ENCODE measurements at places on chromosomes 7 and 10.

- DNase-seq: no peak
Measured at GRCh38 chr10:19833170-19833824, 17.1 kb downstream of the PLXDC2 start.

DNA sequence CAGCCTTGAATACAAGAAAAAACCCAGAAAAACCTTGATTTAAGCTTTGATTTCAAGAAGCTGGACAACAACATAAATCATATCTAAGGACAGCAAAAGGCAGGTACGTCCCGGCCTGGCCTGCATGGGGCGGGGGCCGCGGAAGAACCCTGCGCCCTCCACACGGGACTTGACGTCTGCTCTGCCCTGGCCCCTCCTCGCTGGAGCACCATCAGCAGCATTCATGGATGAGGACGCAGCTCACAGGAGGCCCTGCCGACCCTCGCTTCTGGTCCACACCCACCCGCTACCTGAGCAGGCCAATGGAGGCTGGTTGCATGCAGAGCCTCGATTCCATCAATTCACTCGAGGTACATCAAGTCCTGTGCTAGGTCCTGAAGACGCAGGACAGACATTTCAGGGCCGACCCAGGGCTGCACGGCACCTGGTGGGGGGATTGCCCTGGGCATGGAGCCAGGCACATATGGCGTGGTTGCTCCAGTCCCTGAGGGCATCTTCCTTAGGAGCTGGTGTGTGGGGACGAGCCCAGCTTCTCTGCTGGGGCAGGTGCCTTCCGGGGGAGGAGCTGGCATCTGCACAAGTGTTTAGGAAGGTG lies 63.1 kb upstream of the NKX6-2 start:
- DNase-seq: no peak

- no peak for DNase-seq
Measured at GRCh38 chr10:75417522-75417927, 13.9 kb upstream of the LRMDA start.

DNA sequence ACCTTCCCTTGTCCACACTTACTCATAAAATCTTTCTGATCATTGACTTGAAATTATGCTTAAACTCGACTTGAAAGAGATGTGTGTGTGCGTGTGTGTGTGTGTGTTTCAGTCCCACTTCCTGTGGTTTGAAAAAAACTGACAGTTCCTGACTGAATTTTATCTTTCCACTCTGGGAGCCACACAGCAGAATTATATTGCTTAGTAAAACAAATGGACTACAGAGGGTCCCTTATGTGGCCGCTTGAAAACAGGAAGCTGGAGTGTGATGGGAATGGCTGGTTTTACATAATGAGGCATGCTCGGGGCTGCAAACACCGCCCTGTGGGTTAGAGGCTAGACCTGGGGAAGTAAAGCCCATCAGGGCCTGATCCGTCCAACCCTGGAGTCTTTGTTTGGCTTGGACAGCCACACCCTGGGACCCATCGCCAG lies 54.8 kb downstream of the LYZL1 start:
- no peak for DNase-seq

- DNase-seq: no peak
Measured at GRCh38 chr10:49502358-49502757, 36.6 kb downstream of the ERCC6 start.

- no peak for DNase-seq
Measured at GRCh38 chr7:143372070-143372469, 9.1 kb upstream of the ZYX start.

GRCh38 chr10:69338547-69339450 lies 60.5 kb downstream of the HK1 start:
- no peak for DNase-seq

- DNase-seq: no peak
Measured at GRCh38 chr7:5679813-5680473, 101.5 kb downstream of the RNF216 start.

DNA sequence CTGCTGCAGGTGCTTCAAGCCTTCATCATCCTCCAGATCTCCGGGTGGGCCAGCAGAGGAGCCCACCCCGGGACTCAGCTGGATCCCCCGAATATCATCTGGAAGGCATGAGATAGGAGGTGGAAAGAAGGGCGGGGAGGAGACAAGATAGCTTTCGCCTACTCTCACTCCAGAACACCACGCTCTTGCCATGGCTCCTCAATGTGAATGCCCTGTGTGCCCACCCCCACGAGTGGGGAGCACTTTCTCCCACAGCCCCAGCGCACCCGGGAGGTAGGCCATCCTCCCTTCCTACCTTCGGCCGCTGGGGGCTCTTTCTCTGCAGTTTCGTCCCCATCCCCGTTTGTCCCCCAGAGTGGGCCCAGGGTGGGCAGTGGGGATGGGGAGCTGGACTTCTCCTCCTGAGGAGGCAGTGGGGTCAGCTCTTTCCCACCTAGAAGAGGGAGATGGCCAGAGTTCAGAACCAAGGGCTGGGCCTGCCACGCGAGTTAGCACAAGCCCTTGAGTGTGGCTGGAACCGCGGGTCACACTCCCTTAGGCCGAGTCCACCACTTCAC lies 8.9 kb downstream of the GIGYF1 start:
- no peak for DNase-seq

DNA sequence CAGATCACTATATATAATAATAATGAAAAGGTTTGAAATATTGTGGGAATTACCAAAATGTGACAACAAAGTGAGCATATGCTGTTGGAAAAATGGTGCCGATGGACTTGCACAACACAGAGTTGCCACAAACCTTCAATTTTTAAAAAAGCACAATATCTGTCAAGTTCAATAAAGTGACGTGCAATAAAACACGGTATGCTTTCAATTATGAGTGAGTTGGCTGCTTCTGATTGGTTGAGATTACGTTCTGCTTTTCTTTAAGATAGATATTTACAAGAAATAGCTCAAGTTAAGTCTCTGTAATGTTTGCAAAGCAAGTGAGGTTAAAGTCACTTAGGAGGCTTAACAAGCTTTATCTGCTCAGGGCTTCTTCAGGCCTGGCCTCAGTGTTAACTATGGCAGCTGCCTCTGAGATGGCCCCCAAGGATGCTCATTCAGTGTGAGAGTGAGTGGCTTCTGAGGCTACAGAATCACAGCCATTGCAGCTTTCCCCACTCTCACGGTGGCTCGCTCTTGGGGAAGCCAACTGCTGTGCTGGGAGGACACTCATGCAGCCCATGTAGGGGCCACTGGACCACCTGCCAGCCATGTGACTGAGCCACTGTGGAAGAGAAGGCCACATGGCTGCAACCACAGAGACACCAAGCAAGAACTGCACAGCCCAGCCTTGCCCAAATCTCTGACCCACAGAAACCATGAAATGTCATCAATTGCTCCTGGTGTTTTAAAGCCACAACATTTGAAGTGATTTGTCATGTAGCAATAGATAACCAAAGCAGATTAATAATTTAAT lies 78.3 kb upstream of the TMEM72 start:
- no peak for DNase-seq

GRCh38 chr7:46449743-46450142 lies 528.7 kb upstream of the IGFBP3 start:
- no peak for DNase-seq

GRCh38 chr7:93690021-93690420 lies 115.5 kb upstream of the CALCR start:
- DNase-seq: no peak

- DNase-seq: no peak
Measured at GRCh38 chr10:31751051-31751737, 177.4 kb downstream of the ARHGAP12 start.

DNA sequence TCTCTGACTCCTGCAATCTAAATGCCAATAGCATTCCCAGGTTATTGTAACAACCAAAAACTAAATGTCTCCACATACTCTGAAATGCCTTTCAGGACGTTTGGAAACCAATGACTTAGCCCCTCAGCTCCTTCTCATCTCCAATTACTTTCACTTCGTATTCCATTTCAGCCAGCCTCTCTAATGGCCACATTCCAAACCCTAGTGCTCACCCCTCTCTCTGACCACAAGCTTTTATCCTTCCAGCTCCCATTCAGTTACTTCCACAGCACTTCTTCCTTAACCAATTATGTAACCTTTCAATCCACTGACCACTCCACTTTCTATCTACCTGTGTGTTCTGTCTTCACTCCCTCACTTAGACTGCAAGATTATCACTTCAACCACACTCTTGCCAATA lies 4.3 kb downstream of the NOC3L start:
- no peak for DNase-seq

DNA sequence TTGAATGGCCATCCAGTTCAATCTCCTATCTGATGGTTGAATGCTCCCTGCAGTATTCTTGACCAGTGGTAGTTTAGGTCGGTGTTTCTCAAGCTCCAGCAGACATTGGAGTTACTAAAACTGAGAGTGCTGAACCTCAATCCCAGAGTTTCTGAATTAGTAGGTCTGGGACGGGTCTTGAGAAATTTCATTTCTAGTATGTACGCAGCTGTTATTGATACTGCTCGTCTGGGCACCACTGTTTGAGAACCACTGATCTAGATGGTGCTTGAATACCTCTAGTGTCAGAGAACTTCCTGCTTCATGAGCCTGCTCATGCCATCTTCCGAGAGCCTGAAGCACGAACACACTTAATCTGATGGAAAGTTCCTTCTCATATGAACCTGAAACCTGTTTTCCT lies 99.4 kb upstream of the CREB5 start:
- DNase-seq: no peak

DNA sequence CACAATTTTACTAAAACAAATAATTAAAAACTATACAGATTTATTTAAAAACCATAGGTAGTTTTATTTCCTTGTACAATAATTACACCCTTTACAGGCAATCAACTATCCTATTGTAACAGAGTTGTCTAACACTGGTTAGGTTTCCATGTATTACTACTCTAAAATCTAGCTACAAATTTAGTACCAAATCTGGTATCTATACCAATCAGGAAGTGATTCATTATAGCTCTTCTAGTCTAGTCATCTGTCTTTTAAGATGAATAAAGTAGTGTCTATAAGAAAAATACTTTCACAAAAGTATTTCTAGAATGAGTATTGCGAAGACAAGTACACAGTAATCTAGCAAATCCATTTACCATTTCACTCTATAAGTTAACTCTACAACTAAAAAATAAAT lies 16.9 kb downstream of the ZNF800 start:
- DNase-seq: no peak

DNA sequence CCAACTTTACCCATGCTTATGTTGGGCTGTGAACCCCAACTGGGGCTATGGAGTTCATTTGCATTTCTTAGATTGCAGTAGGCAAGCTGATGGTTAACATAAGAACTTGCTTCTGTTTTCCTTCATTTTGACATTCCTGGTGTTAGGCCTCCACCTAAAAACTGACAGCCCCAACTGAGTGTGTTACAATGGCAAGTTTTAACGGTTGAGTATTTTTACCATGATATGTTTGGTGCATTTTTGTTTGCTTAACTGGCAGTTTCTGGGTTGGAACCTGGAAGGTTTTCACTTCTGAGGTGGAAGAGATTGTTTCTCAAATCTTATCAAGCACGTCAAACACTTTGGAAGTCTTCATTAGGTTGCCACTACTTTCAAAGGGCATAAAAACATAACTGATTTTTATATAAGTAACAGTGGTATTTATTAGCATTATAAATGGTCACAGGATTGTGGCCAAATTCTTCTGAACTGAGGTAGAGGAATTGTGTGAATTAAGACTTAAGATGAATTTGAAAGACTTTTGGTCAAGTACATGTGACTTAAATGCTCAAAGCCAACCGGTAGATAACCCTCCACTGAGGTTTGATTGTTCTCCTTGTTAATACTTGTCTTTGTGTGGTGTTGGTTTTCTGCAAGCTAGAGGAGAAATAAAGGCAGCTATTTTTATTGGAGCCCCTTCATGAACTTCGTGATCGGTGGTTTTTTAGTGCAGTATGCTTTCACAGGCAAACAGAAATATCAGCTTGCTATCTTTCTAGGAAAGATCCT lies 2.8 kb downstream of the BMI1 start:
- no peak for DNase-seq

DNA sequence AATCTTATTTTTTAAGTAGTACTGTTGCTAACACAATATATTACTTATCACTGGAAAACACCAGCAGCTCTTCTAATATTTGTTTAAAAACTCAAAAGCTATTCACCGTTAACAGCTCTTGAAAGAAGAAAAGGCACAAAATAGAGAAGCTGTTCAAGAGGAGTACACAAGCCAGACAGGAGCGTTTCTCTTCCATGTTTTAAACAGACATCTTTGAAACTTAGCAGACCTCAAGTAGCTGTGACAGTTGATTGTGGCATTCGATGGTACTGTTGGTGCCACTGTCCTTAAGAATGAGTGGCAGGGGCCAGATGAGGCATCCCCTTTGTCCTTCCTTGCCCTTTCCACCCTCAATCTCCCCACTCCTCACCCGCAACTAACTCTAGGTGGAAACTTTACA lies 81.6 kb upstream of the PRR15 start:
- no peak for DNase-seq

DNA sequence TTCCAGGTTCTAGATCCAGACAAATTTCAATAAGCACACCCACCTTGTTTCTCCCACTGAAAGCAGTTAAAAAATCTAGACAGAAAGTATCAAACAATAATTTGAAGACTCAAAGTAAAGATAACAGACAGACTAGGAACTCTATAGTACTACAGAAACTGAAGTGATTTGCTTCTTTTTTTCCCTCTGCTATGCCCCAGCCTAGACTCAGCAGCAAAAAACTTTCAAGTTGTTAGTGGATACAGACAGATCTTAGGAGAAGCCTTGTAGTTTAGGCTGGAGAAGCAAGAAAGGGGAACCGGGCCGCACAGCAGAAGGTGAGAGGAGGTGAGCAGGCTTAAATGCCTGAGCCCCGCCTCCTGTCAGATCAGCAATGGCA lies 65.1 kb downstream of the IGF2BP3 start:
- no peak for DNase-seq

- no peak for DNase-seq
Measured at GRCh38 chr10:123854498-123854897, 37.1 kb downstream of the CPXM2 start.

DNA sequence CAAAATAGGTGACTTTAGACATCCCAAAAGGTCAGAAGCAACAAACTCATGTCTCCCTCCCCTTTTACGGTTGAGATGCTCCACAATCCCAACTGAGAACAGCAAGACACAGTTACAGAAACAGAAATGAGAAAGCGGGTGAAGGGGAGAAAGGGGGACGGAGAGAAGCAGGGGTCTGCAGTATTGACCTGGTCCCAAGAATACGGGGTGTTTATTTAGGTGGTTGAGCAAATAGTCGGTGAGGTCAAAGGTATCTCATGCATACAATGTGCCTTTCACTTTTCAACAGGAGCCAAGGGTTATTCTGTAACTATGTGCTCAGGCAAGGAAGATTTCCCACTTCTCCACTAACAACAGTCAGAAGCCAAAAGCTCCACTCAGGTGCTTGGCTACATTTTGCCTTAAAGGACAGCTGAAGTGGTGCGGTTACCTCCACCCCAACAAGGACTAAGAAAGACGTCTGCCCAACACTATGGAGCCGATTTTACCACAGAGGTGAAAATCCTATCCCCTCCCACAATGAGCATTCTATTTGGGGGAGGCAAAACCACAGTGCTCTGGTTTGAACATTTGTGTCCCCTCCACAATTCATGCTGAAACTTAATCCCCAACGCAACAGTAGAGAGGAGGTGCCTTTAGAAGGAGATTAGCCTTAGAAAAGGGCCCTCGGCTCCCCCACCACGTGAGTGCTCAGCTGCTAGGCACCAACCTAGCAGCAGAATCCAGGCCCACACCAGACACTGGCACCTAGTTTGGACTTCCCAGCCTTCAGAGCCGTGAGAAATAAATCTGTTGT lies 77.9 kb downstream of the PARD3 start:
- no peak for DNase-seq

Measured in activated CD8-positive, alpha-beta memory T cell treated with anti-CD3 and anti-CD28 coated beads for 1 hour (primary cell).